ENCODE measurements at places on chromosomes 12 and 14.

- DNase-seq, result no peak
Measured at GRCh38 chr12:48280572-48280971, 70.1 kb downstream of the ZNF641 start.

GRCh38 chr14:42535397-42535796 lies 928.7 kb downstream of the LRFN5 start:
- DNase-seq, result no peak

- no peak for DNase-seq
Measured at GRCh38 chr14:104252256-104253215, 114.1 kb downstream of the KIF26A start.

DNA sequence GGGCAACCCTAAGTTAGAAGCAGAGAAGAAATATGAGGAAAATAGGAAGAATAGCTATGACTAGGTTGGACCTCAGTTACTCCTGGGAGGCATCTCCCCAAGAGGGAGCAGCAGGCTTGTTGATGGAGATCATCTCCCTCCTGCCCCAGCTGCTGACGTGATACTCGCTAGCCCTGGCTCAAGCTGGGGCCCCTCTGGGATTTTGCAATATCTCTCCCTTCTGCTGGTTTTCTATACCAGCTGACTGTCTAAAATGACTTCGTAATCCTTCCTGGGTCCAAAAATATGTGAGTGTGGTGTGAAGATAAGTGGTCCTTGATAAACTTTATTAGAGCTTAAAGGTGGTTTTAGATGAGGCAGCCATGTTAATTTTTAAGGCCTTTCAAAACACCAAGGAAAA lies 4.5 kb upstream of the HECTD4 start:
- no peak for DNase-seq

GRCh38 chr12:14572401-14572800 lies 4.7 kb upstream of the PLBD1 start:
- no peak for DNase-seq

- no peak for DNase-seq
Measured at GRCh38 chr12:95440401-95440800, 33.6 kb upstream of the METAP2 start.

DNA sequence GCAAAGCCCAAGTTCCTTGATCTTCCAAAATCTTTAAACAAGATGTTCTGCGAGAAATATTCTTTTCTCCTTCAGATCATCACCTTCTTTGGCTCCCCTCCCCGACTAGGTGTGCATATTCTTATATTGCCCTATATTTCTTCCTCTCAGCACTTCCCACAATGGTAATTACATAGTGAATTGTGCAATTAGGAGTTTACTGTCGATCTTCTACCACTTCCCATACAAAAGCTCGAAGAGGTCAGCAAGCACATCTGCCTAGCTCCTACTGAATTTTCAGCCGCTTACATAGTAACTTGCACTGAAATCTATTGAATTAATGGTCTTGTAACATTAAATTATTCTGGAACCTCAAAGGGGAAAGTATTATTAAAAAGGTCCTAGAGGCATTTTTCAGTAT lies 16.7 kb downstream of the OSBPL8 start:
- no peak for DNase-seq

DNA sequence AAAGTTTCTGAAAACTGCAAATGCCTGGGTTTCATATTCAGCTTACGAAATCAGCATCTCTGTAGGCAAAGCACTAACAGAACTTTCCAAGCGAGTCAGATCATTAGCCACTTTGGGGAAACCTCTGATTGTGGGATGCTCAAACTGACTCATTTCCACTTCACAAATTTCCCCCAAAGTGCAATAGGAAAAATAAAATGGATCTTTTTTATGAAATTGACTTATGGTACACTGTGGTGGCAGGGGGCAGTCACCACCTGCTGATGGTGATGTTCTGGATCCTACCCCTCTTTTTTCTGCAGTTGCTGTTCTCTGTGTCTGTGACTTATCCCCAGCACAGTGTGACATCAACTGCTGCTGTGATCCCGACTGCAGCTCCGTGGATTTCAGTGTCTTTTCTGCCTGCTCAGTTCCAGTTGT lies 5.6 kb downstream of the TCTN1 start:
- no peak for DNase-seq

GRCh38 chr14:104887623-104888488 lies 22.8 kb downstream of the CEP170B start:
- DNase-seq, result no peak

DNA sequence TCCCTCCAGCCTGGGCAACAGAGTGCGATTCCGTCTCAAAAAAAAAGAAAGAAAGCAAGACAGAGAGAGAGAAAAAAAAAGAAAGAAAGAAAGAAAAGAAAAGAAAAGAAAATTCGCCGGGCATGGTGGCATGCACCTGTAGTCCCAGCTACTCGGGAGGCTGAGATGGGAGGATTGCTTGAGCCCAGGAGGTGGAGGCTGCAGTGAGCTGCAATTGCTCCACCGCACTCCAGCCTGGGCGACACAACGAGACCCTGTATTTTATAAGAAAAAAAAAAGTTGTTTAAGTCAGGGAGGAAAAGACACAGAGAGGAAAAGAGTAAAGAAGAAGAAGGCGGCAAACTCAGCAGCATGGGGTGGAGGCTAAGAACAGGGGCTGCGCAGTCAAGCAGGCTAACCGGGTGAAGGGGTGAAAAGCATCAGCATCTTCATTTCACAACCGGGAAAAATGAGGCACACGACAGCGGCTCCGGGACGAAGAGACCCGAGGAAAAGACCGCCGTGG lies 557 bp upstream of the FICD start:
- no peak for DNase-seq

DNA sequence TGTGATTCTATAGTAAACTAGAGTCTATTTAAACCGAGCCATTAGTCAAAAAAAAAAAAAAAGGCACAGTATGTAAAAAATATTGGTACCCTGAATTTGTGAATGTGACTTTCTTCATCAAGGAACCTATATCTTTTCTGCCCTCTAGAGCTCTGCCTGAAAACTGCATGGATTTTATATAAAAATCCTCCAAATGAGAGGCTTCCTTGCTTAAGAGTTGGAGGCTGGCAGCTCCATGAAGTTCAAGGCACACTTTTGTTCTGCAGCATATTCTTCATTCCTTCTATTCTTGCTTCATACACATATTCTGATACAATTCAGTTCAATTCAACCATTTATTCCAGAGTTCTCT lies 23.1 kb upstream of the NKX2-8 start:
- DNase-seq, result no peak

- no peak for DNase-seq
Measured at GRCh38 chr12:130127532-130127911, 34.7 kb upstream of the FZD10 start.

- DNase-seq, result no peak
Measured at GRCh38 chr12:94812345-94812744, 162.0 kb upstream of the TMCC3 start.

- DNase-seq, result no peak
Measured at GRCh38 chr14:99250636-99251208, 21.3 kb downstream of the BCL11B start.

DNA sequence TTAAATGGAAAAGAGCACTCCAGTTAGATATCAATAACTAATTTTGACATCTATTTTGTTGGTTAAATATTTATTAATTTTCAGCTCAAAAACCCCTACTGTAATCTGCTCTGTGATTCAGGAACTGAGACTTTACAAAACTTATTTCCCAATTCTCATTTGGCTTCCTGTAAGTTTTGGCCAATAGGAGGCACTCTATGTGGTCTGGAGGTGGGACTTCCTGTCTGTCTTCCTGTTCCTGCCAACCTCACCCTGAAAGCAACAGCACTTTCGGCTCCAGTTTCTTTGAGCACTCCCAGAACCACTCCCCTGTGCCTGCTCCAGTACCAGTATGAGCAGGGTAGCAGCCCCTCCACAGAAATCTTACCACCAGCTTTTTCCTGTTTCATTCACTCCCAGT lies 1027.0 kb downstream of the VRK1 start:
- no peak for DNase-seq

- DNase-seq, result no peak
Measured at GRCh38 chr12:95014554-95014953, 11.1 kb upstream of the NDUFA12 start.

DNA sequence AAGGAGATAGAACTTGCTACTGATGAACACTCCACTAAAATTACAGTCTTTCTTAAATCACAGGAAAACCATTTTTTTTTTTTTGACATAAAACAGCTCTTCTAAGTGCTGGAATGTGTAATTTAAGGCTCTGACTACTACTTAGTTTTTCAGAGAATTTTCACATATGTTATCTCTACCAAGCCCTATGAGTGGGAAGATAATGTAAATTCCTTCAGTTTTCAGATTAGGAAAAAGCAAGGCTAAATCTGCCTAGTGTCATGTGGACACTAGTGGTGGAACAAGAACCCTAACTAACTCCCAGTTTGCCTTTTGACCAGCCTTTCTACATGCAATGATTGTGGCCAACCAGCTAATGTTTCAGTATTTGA lies 37.3 kb upstream of the CSRP2 start:
- no peak for DNase-seq

GRCh38 chr12:49496417-49497360 lies 42.1 kb upstream of the KCNH3 start:
- no peak for DNase-seq

GRCh38 chr14:79056879-79057278 lies 886.7 kb downstream of the NRXN3 start:
- no peak for DNase-seq

GRCh38 chr12:103834942-103835341 lies 6.1 kb downstream of the NT5DC3 start:
- no peak for DNase-seq

DNA sequence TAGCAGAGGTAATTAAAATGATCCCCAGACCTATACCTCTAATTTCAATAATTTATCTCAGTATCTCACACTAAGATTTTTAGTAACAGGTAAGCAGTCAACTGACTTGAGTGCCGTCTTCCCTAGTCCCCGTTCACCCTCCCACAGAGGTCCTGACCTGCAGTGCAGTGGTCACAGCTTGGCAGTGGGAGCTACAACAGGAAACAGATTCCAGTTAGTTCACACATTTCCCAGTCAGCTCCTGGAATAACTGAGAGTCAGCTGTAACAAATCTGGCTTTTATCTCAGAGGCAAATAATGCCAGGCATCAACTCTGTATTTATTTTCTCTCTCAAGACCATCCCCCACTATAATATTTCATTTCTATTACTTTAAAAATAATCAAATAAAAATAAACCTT lies 308.2 kb downstream of the ATP23 start:
- no peak for DNase-seq

GRCh38 chr12:111556676-111557075 lies 42.4 kb downstream of the ATXN2 start:
- DNase-seq, result no peak

- DNase-seq, result no peak
Measured at GRCh38 chr12:56358836-56359532, 923 bp downstream of the STAT2 start.

GRCh38 chr12:54970741-54971140 lies 13.8 kb downstream of the TESPA1 start:
- no peak for DNase-seq

DNA sequence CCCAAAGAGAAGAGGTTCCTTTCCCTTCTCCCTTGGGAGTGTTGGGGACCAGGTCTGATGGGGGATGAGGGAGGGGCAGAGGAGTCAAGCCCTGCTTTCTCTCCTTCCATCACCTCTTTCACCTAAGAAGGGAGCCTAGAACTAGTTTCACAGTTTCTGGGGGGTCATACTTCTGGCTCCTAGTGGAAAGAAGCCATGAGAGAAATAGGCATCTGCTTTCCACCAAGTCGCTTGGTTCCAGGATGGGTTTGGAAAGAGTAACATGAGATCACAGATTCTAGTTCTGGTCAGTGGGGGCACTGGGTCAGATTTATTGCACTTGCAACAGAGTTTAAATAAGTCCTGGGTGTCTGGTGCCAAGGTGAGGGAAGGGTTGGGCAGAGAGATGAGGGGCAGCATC lies 10.5 kb upstream of the ZNF385A start:
- DNase-seq, result no peak

DNA sequence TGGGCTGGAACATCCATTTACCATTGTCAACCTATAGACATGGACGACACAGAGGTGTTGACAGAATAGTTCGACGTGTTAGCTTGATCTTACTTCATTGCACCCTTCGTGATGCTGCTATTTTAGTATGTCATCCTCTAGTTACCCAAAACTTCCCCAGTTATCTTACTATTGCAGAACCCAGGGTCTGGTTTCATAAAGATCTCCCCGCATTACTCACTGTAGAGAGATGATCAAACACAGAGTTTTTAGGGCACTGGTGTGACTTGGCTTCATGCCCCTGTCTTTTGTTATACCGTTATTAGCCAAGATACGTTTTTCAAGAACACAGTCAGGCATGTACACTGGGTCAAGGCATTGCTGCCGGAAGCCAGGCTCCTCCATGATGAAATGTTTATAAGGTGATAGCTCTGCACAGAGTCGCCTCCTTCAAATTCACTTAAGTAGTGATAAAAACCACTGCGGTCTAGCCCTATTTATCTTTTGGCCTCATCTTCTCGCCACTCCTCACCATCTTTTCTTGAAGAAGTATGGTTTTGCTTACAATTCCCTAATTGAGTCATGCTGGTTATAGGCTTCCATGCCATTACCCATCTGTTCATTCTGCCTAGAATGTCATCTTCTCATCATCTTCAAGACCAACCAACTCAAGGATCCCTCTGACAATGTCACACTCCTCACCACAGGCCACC lies 1127.9 kb downstream of the VRK1 start:
- no peak for DNase-seq

- DNase-seq, result no peak
Measured at GRCh38 chr12:79549531-79550271, 141.1 kb downstream of the PAWR start.

DNA sequence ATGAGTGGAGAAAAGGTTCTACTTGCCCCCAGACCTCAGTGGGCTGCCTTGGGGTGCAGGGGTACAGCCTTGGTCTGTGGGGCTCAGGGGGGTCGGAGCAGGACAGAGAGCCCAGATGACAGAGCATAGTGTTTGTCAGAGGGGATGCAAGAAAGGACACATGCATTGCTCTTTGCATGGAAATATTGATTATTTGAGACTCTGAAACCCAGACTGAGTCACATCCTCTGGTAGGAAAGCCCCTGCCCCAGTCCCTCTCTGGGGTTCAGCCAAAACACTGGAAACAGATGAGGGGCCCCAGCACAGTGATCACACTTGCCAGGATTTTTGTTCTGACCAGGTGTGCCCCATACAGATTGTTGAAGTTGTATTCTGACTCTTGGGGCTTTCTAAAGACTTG lies 1094.4 kb downstream of the BCL11B start:
- no peak for DNase-seq

DNA sequence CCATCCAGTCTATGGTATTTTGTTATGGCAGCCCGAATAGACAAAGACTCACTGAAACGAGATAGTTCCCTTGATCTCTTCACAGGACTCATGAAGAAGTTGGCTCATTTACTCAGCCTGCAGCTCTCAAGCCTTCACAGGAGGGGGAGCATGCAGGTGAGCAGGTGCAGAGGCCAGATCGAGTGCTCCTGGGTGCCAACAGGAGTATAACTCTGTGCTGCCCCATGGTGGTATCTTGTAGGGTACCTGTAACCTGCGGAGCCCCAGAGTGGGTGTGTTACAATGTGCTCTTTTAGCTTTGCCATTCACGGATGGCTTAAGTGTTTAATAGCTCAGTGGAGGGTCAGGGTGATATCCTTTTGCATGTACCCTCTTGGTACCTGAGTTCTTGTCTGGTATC lies 159.5 kb downstream of the METTL25 start:
- DNase-seq, result no peak

All from right renal pelvis (tissue), 4 donors.